Hypothalamus (tissue), 51 donors: ENCODE measurements at places on chromosomes 11 and 22.
A peak's percentile ranks its signal among the peaks of the same experiment; 100 is the strongest.

DNA sequence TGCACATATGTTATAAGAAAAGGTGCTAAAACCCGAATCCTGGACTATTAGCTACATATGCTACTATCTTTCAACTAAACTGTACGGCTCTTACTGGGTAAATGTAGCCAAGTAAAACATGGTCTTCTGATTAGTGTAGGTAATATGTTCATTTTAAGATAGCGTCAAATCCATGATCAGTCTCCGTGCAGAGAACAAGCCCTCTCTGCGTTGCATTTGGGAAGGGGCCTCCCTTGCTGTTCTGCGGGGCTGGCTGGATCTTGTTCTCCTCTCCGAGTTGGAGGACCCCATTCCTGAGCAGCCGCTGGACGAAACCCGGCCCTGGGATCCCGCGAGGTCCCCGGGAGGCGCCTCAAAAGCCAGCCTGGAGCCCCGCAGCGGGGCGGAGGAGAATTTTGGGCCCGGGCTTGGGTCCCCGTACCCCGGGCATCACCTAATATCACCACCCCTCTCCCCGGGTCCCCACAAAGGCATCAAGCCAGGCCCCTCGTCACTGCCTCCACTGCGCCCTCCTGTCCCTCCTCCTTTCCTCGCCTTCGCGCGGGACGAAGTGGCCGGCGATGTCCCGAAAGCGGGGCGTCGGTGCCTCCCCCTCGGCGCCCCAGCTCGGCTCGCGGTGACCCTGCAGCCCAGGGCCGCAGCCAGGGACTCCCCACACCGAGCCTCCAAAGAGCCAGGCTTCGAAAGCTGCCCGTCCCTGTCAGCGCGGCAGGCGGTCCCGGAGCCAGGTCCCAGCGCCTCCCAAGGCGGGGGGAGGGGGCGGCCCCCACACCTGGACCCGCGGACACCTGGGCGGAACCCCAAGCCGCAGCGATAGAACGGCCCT lies 54.5 kb upstream of the FBXO3 start:
- no peak for DNase-seq

DNA sequence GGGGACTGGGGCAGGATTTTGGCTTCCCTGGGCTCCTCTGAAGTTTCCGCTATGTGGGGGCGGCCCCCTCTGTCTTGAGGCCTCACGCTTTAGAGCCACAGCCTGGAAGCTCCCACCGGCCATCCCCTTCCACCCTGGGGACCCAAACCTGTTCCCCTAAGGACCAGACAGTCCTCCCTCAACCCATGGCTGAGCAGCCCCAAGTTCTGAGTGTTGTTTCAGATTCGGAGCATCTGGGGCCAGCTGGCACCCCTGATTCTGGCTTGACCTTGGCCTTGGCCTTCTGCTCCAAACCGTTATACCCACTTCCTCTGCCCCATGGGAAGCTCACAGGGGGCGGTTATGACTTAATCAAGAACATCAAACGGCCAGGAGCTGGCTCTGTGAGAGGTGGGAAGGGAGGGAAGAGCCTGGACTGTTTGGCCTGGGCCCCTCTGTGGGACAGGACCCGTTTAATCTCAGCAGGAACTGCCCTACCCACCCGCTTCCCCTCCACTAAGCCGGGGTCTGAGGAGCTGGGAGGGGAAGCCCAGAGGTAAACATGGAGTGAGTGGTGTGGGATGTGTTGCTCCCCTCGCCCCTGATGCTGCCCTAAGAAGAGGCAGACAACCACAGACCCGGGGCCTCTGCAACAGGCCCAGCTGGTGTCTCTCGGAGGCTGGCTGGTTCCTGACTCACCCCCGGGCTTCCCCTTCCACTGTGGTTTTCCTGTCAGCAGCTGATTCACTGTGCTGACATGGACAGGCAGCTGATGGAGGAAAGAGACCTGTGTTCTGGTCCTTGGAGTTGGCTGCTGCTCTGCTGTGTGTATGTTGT lies 3.4 kb downstream of the CD82 start:
- DNase-seq, result peak; percentile 44

DNA sequence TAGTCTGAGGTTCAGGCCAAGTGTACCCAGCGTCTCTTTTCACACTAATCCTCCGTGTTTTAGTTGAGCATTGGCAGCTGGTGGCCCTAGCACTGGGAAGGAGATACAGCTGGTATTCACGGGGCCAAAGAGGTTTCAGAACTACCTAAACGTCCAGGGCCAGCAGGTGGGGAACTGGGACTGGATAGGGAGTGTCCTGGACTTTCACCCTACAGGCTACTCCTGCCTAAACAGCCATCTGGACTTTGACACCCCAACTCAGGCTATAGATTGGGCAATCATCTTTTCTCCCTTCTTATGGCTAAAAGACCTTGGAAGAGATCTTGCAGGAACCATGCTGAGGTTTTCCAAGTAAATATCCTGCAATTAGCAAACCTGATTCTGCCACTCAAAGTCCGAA lies 2.8 kb downstream of the SPON1 start:
- DNase-seq, result no peak

DNA sequence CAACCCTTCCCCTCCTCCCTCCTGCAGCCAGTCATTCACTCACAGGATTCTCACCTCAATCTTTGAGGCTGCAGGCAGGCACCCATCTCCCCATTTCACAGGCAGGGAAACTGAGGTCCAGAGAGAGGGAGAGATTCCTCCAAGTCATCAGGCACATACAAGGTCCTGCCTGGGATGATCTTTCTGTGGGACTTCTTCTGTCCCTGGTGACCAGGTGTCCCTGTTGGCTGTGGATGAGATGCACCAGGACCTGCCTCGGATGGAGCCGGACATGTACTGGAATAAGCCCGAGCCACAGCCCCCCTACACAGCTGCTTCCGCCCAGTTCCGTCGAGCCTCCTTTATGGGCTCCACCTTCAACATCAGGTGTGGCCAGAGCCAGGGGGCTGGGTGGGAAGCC lies 7.8 kb downstream of the FTH1 start:
- DNase-seq, result no peak

DNA sequence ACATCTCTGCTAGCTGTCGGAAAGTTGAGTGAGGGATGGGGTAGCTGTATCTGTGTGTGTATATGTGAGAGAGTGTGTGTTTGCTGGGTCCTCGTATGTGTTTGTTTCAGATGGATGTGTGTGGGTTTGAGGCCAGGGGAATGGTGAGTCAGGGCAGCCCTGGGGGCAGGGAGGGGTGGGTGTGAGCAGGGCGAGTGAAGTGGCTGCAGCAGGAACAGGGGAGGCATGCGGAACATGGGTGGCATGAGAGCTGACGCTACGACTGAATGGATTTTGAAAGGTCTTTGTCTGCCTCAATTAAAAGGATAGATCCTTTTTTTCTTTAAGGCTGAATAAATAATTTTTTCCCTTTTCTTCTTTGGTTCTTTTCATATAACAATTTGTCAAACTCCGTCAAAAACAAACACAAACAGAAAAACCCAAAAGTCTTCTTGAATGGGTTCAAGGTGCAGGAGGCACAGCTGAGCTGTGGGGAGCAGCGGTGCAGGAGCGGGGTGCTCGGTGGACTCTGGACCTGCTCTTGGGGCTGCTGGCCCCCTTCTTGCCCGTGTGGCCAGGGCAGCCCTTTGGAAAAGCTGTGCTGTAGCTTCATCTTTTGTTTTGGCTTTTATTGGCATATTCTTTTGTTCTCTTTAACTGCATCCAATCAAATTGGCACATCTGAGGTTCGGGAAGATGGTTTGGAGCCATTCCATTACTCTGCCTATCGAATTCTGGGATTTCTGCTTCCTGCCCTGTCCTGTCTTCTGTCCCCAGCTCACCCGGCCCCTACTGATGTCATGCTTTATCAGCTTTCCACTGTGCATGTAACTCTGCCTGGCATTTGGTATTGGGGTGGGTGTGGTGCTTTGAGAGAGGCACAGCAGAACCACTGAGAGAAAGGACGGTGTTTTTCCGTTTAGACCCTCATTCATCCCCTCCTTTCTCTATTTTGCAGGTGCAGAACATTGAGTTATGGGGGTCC lies 80.1 kb downstream of the ADAMTS15 start:
- DNase-seq, result no peak

DNA sequence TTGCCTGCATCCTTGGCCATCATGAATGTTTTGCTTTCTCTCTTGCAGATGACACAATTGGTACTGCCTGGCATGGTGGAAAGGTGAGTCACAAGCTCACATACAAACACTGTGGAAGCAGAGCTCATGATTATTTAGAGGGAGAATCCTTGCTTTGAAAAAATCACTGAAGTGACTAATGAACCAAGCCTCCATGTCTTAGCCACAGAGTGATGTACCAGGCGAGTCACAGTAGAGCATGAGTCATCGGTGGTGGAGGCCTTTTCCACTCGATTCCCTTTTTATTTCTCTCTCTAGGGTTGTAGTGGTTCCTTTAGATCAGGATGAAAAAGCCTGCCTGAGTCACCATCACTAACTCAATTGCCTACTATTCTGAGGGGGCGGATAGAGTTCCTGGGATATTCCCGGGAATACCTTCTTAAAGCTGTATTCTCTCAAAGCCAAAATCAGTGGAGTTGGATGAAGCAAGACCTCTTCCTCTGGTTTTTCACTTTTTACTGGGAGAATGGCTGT lies 49.6 kb upstream of the ALKBH3 start:
- DNase-seq, result no peak

DNA sequence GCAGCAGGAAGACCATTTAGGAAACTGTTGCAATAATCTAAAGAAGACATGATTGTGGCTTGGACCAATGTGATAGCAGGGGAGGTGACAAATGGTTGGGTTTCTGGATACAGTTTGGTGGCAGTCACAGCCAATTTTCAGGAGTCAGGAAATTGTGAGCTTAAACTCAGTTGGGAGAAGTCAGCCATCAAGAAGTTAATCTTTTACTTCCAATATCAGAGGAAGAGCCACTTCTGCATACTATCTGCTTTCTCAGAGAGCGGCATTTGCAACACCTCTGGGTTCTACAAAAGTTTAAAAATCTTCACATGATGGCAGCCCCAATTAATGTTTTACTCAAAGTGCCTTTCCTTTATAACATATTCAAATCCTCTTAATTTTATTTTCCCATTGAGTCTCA lies 33.7 kb upstream of the PDE3B start:
- no peak for DNase-seq

DNA sequence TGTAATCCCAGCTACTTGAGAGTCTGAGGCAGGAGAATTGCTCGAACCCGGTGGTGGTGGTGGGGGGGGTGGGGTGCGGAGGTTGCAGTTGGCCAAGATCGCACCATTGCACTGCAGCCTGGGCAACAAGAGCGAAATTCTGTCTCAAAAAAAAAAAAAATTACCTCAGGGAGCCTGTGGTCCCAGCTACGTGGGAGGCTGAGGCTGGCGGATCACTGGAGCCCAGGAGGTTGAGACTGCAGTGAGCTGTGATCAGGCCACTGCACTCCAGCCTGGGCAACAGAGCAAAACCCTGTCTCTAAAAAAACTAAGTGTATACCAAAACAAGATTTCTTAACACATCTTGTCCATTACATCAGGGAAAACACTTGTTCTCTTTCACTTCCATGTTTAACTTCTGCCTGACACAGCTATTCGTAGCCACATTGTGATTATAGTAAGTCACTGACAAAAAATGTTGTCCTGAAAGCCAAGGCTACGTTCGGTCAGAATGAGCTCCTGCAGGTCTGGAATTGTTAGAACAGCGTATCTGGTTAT lies 1.4 kb downstream of the TMEM80 start:
- DNase-seq, result no peak

DNA sequence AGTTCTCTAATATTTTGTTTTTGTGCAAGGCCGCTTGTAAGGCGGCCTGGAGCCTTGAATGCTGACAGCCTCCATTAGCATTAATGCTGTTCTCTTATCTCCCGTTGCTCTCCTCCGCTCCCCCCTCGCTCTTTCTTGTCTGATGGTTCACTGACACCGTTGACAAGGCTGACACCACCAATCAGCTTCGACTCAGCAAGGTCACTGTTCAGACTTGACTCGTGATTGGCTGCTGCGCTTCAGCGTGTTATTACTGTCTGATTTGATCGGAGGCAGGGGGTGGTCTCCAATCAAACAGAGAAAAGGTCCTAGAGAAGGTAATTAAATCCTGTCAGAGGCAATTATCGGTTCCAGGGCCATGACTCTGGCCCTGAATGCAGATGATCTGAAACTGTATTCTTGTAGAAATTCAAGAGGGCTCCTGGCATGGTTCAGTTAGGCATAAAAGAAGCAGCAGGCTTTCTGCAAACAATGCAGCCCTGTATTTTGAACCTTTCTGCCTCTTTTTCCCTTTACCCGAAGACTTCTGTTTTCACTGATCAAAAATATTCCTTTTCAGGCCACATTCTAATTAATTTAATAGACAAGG lies 49.3 kb upstream of the MPPED2 start:
- DNase-seq, result peak; percentile 73

DNA sequence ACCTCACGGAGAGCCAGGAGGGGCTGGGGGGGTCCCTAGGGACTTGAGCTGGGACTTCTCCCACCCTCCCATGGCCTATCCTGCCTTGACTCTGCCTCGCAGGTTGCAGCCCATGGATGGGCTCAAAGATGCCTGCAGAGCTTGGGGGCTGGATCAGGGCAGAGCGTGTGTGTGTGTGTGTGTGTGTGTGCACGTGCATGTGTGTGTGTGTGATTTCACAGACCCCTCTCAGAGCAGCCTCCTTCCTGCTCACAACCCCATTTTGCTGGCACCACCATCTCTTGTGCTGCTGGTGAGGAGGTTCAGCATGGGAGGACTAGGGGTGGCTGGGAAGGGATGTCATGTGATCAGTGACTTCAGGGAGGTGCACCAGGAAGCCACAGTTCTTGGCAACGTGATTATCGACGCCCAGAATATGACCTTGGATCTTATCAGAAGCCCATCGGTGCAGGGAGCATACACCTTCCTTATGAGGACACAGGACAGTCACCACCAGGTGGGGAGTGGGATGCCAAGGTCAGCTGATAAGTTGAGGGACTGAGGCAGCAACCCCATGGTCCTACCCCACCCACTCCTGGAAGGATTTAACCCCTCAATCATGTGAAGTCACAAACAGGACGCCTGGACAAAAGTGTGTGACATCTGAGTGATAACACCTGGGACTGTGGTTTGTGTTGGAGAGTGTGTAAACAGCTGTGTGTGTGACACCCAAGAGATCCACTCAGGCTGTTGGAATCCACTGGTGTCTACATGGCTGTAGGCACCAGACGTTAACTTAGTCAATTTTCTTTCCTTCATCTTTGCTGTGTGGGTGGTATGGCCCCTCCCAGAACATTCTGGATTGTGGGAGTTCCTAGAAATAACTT lies 1.8 kb upstream of the NAALADL1 start:
- no peak for DNase-seq

GRCh38 chr11:22084564-22084963 lies 108.3 kb upstream of the ANO5 start:
- DNase-seq, result no peak

GRCh38 chr11:69504576-69505335 lies 23.3 kb downstream of the LINC01488 start:
- no peak for DNase-seq

DNA sequence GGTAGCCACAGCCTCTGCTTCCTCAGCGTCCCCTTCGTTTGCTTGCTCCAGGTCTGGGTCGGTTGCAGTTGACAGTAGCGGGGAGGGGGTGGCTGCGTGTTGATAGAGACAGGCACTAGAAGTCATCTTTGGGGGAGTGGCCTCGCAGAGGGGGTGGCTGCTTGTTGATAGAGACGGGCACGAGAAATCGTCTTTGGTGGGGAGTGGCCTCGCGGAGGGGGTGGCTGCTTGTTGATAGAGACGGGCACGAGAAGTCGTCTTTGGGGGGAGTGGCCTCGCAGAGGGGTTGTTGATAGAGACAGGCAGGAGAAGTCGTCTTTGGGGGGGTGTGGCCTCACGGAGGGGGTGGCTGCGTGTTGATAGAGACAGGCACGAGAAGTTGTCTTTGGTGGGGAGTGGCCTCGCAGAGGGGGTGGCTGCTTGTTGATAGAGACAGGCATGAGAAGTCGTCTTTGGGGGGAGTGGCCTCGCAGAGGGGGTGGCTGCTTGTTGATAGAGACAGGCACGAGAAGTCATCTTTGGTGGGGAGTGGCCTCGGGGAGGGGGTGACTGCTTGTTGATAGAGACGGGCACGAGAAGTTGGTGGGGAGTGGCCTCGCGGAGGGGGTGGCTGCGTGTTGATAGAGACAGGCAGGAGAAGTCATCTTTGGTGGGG lies 328.3 kb downstream of the TBC1D22A start:
- peak; percentile 25 for DNase-seq
